CD8-positive, alpha-beta memory T cell (primary cell): ENCODE measurements at places on chromosomes 11 and 22.

DNA sequence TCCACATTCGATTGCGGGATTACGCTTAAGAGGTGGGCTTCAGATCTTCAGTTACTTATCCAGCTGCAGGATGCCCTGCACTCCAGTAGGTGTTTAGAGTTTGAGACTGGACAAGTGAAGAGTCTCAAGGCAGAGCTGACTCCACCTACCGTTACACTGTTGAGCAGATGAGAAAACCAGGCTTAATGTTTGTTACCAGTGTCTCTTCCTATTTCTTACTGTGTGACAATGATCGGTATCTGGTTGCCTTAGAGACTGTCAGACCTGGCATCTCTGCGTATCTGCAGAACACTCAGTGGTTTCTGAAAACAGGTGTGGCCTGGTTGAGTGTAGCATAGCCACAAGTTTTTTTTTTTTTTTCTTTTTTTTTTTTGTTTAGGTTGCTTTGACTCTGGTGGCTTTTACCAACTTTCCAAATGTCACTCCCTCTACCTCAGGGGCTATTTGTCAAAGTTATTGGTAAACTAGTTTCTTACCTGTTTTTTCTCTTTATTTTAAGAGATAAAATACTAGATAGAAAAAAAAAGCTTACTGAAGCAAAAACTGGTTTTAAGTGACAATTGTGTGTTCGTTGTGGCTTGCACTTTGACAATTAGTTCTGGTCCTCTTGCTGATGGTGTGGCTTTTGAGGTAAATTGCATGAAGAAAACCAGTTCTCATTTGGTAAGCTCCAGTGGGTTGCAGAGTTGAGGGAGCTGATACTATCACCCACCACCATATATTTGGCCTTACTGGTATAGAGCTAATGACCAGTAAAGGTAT lies 284.8 kb downstream of the ETS1 start:
- peak overlapping the region; percentile 92 for H3K27ac ChIP-seq
- H3K27me3 ChIP-seq: no peaks in the 10 kb centered on the region
- peaks cover 97% of the 10 kb centered on the region for H3K4me1 ChIP-seq
- DNase-seq: peak; percentile 90
- H3K4me3 ChIP-seq: peak overlapping the region; percentile 76

DNA sequence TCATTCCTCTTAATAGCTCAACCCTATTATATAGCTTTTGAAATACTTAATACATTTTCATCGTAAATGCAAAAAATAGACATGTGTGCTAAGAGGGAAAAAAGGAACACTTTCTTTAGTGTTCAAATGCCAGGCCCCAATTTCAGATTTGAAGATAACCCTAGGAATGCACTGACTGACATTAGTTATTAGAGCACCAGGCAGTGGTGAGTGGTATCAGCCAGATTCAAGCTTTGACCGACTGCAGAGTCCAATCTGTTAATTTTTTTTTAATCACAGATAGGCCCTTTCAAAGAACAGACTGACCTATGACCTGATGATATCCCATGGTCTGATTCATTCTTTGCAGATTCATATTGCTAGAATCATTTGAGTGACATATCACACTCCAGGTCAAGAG lies 874.2 kb upstream of the CHORDC1 start:
- H3K36me3 ChIP-seq: no peaks in the 10 kb centered on the region
- no peak for DNase-seq
- H3K4me1 ChIP-seq: no peaks in the 10 kb centered on the region

- H3K27ac ChIP-seq: no peak overlapping the region
- no peak overlapping the region for H3K4me3 ChIP-seq
- no peaks in the 10 kb centered on the region for H3K36me3 ChIP-seq
- peaks cover 32% of the 10 kb centered on the region for H3K27me3 ChIP-seq
- DNase-seq: no peak
Measured at GRCh38 chr22:23157560-23158515, 12.6 kb downstream of the RAB36 start.

DNA sequence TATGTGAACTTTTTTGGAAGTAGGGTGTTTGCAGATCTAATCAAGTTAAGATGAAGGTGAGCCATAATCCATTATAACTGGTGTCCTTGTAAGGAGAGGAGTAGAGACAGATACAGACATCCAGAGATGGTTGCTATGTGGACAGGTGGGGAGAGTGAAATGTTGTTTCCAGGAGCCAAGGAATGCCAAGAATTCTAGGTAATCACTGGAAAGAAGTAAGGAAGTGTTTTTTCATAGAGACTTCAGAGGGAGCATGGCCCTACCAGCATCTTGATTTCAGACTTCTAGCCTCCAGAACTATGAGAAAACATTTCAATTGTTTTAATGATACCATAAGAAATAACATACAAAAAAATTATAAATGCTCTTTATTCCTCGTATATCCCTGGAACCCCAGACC lies 320.5 kb upstream of the ANO3 start:
- no peak for DNase-seq
- H3K36me3 ChIP-seq: no peaks in the 10 kb centered on the region
- H3K4me3 ChIP-seq: no peak overlapping the region

- H3K4me3 ChIP-seq: no peak overlapping the region
- peaks cover 9% of the 10 kb centered on the region for H3K27me3 ChIP-seq
- H3K4me1 ChIP-seq: peaks cover 6% of the 10 kb centered on the region
- H3K36me3 ChIP-seq: no peaks in the 10 kb centered on the region
Measured at GRCh38 chr11:78420255-78420764, 2.7 kb upstream of the GAB2 start.

- no peaks in the 10 kb centered on the region for H3K4me1 ChIP-seq
- H3K27me3 ChIP-seq: no peaks in the 10 kb centered on the region
- H3K36me3 ChIP-seq: no peaks in the 10 kb centered on the region
- H3K27ac ChIP-seq: no peak overlapping the region
- no peak for DNase-seq
Measured at GRCh38 chr11:34893416-34893815, 22.8 kb downstream of the APIP start.

DNA sequence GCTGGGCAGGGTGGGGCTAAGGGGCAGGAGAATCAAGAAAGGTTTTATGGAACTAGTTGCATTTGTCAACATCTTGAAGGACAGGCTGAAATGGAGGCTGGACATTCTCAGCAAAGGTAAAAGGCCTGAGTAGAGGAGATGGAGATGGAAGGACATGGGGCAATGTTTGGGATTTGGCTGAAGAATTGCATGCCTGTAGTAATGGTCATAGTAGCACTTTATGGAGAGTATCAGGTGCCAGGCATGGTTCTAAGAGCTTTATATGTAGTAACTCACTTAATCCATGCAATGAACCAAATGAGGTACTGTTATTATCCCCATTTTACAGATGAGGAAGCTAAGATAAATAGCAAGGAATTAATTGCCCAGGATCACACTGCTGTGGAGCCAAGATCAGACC lies 23.9 kb downstream of the BMAL1 start:
- H3K27me3 ChIP-seq: no peaks in the 10 kb centered on the region
- peaks cover 79% of the 10 kb centered on the region for H3K4me1 ChIP-seq
- DNase-seq: no peak
- no peaks in the 10 kb centered on the region for H3K36me3 ChIP-seq
- H3K4me3 ChIP-seq: no peak overlapping the region

DNA sequence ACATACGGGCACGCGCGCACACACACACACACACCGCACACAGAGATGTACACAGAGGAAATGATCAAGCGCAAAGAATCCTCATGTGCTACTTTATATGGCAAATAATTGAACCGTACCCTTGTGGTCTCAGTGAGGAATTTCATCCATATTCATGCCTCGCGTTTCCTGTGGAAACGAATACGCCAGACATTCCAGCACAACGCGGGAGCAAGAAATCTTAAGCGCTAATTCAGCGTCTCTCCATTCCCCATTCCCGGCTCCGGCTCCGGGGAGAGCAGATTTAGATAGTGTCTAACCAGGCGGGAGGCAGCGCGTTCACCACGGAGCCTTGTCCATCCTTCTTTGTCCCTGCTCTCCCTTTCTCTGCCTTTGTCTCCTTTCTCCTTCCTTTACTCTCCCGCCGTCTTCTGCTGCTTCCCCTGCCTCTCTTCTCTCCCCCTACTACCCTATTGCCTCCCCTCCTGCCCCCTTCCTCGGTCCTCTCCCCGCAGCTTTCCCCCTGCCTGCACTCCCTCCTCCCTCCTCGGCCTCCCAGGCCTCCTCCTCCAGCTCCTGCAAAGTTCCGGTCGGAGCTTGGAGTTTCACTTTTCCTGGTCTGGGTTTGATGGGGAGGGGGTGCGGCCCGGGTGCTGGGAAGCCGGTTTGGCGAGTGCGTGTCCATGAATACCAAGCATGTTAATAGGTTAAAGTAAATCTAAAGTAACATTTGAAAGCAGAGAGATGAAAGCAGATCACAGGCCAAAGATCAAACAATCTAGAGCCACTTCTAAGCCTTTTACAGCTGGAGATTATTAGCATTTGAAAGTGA lies 579.3 kb downstream of the BUD13 start:
- H3K4me1 ChIP-seq: no peaks in the 10 kb centered on the region
- no peak overlapping the region for H3K27ac ChIP-seq
- DNase-seq: no peak
- H3K4me3 ChIP-seq: no peak overlapping the region
- H3K27me3 ChIP-seq: peaks cover 7% of the 10 kb centered on the region

GRCh38 chr11:130427581-130428315 lies 661 bp downstream of the ADAMTS8 start:
- no peaks in the 10 kb centered on the region for H3K4me1 ChIP-seq
- no peak overlapping the region for H3K27ac ChIP-seq
- no peaks in the 10 kb centered on the region for H3K36me3 ChIP-seq
- no peak for DNase-seq
- peaks cover 39% of the 10 kb centered on the region for H3K27me3 ChIP-seq

DNA sequence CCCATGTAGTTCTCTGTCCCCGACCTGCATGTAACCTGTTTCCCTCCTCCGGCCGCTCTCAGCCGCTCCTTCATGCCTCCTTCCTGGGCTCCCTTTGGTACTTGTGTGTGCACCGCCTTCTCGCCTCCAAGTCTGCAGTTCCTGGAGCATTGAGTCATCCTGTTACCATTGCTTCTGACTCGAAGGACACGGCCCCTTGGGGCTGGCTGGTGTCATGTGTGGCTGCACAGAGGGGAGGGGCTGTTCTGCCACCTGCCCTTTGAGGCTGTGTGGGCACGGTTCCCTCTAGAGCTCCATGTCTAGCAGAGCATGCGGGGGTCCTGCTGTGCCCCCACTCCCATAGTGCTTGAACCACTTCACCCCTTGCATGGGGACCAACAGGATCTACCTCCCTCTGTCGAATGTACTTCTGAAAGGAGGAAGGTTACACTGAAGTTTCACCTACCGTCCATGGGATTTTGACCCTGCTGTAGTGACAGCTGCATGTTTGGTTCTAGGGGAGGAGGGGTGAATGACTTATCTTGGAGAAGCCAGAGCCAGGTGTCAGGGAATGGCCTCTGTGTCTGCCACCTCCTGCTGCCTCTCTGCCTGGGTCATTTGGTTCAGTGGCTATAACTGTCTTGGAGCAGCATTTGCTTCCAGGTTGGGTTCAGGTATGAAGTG lies 39.6 kb downstream of the BCR start:
- H3K27ac ChIP-seq: peak overlapping the region; percentile 64
- H3K4me3 ChIP-seq: peak overlapping the region; percentile 30
- H3K36me3 ChIP-seq: no peaks in the 10 kb centered on the region

DNA sequence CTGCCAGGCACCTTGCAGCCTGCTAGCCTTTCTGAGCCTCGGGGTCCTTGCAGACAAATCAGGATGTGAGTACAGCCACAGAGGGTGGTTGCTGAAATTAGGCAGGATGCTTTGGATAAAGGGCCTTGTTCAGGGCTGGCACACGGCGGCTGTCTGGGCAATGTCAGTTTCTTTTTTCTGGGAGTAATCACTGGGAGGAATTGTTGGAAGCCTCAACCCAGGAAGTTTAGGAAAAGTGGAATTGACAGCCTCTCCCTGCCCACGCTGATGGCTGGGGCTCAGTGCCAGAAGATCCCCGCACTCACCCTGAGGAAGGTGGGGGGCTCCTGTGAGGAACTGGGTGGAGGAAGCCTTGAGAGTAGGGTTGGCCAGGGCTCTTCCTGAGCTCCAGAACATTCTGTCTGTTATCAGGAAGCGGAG lies 37.4 kb downstream of the CD82 start:
- peaks cover under 1% of the 10 kb centered on the region for H3K4me1 ChIP-seq
- H3K36me3 ChIP-seq: no peaks in the 10 kb centered on the region
- no peaks in the 10 kb centered on the region for H3K27me3 ChIP-seq
- no peak for DNase-seq
- H3K27ac ChIP-seq: no peak overlapping the region

GRCh38 chr22:45254789-45255278 lies 14.1 kb upstream of the KIAA0930 start:
- peak overlapping the region; percentile 20 for H3K27ac ChIP-seq
- no peaks in the 10 kb centered on the region for H3K36me3 ChIP-seq
- no peak for DNase-seq
- H3K27me3 ChIP-seq: no peaks in the 10 kb centered on the region
- no peak overlapping the region for H3K4me3 ChIP-seq
- H3K4me1 ChIP-seq: peaks cover 10% of the 10 kb centered on the region

- no peak for DNase-seq
- no peaks in the 10 kb centered on the region for H3K36me3 ChIP-seq
- H3K4me1 ChIP-seq: no peaks in the 10 kb centered on the region
- H3K27ac ChIP-seq: no peak overlapping the region
- no peaks in the 10 kb centered on the region for H3K27me3 ChIP-seq
Measured at GRCh38 chr11:115903179-115903578, 399.0 kb upstream of the CADM1 start.

DNA sequence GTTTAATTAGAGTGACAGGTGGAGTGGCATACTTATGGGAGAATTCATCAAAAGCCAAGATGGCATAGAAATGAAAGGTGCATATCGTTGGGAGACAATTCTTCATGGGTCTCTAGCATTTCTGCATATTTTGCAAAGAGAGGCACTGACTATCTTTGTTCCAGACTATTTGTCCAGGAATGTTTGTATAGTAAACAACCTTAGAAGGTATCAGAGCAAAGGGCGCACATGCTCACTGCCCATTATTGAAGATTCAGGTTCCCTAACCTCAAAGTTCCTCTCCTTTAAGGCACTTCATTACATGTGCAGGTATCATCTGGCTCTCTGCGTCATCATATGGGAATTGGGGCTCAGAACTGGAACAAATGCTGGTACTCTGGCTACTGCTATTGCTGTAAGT lies 4.7 kb upstream of the NEU3 start:
- no peaks in the 10 kb centered on the region for H3K36me3 ChIP-seq
- H3K27me3 ChIP-seq: no peaks in the 10 kb centered on the region
- no peak for DNase-seq
- no peak overlapping the region for H3K4me3 ChIP-seq

DNA sequence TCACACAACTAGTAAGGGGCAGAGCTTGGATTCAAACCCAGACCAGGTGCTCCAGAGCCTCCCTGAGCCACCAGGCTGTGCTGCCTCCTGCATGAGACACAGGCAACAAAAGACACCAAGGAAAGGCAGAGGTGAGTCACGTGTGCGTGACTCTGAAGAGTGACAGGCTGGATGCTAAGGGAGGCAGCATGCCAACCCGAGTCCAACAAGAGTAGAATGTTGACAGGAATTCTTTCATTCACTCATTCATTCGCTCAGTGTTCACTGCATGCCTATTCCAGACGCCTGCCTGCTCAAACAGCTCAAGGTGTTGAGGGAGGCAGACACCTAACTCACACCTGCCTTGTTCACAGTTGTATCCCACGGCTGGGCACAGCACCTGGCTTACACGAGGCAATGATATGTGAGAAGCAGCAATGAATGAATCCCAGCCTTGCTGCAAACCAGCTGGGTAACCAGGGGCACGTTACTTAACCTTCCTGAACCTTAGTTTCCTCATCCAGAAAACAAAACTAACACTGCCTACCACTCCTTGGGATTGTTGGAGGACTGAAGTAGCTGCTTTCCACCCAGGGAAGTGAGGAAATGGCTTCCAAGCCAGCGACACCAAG lies 73.8 kb upstream of the ARFGAP3 start:
- no peak for DNase-seq
- H3K27me3 ChIP-seq: no peaks in the 10 kb centered on the region
- peaks cover 13% of the 10 kb centered on the region for H3K4me1 ChIP-seq
- H3K27ac ChIP-seq: no peak overlapping the region

- no peak overlapping the region for H3K27ac ChIP-seq
- no peaks in the 10 kb centered on the region for H3K27me3 ChIP-seq
- no peaks in the 10 kb centered on the region for H3K4me1 ChIP-seq
- no peak overlapping the region for H3K4me3 ChIP-seq
Measured at GRCh38 chr22:25495285-25495684, 69.2 kb upstream of the GRK3 start.
